ENCODE measurements at places on chromosomes 3 and 15.

GRCh38 chr3:191235331-191236314 is 36.6 kb downstream of the OSTN start:
- no peak for DNase-seq

GRCh38 chr3:129555616-129556357 is 12.8 kb downstream of the H1-8 start:
- no peak for DNase-seq

- peak; percentile 93 for DNase-seq
Observed at GRCh38 chr3:39166932-39167532, 13.6 kb upstream of the CSRNP1 start.

- no peak for DNase-seq
Observed at GRCh38 chr3:23804441-23805209, 1.1 kb upstream of the UBE2E1 start.

- DNase-seq, result no peak
Observed at GRCh38 chr15:73716417-73716816, 32.2 kb downstream of the CD276 start.

- no peak for DNase-seq
Observed at GRCh38 chr3:51343918-51344687, 41.0 kb upstream of the MANF start.

GRCh38 chr15:90872486-90873184 is 4.2 kb downstream of the FURIN start:
- peak; percentile 83 for DNase-seq

- no peak for DNase-seq
Observed at GRCh38 chr3:22621205-22621809, 581.8 kb upstream of the UBE2E2 start.

DNA sequence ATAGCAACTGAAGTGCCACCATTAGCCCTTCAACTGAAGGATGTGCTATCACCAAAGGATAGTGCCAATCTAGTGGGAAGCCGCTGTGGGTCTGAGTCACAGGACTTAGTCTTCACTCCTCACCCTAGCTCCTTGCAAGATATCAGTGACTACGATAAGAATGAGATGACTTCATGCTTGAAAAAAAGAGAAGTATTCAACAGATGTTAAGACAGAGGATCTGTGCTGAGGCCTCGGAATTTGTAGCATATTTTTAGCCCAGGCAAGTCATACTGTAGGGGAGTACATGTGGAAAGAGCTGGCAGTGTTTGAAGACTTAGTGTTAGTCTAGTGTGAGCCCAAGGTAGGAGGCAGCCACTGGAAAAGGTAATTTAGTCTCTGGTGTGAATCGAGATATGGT is 270.7 kb upstream of the LRTM1 start:
- DNase-seq, result no peak

- no peak for DNase-seq
Observed at GRCh38 chr3:72666447-72666755, 181.8 kb downstream of the SHQ1 start.

DNA sequence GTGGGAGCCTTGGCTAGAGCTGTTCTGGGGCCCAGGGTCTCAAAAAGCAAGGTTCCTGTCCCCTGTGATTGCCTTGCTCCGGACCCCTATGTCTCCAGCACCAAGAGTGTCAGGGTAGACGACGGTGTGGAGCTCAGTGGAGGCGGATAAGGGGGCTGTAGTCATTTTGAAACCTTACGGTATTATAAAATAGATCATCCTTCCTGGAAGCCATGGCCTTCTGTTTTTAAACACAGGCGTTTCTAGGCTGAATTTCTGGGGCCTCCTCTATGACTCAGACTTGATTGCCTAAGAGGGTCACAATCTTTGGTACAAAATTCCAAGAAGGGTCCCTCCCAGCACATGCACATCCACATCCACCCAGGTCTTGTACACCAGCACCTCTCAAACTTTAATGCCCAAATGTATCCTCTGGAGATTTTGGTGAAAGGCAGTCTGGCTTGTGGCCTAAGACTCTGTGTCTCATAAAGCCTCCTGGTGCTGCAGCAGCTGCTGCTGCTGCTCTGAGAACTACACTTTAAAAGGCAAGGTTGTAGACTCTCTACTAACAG is 70.5 kb upstream of the XCR1 start:
- DNase-seq, result peak; percentile 90

DNA sequence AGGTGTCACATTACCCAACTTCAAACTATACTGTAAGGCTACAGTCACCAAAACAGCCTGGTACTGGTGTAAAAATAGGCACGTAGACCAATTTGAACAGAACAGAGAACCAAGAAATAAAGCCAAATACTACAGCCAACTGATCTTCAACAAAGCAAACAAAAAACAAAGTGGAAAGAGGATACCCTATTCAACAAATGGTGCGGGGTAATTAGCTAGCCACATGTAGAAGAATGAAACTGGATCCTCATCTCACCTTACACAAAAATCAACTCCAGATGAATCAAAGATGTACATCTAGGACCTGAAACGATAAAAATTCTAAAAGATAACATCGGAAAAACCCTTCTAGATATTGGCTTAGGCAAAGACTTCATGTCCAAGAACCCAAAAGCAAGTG is 13.1 kb downstream of the PEAK1 start:
- no peak for DNase-seq

- no peak for DNase-seq
Observed at GRCh38 chr3:169173231-169173630, 490.3 kb downstream of the MECOM start.

- no peak for DNase-seq
Observed at GRCh38 chr15:94237903-94238302, 6.5 kb downstream of the MCTP2 start.

DNA sequence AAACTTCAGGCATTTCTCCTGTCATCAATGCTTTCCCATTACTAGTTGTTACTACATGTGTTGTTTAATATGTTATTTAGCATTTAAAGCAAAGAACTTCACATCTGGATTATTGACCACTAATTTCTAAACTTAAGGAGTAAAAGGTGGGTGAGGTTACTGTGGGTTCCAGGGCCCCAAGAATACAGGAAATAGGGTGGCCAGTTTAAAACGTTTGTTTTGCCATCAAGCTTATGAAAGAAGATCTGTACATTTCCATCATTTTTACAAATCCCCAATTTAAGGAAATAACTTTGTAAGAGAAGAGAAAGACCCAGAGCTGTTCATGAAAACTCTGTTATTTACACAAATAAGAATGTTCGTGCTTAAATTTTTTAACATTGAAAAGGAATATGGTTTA is 54.5 kb upstream of the ACKR4 start:
- DNase-seq, result no peak

GRCh38 chr15:59194639-59195325 is 11.9 kb upstream of the LDHAL6B start:
- no peak for DNase-seq

DNA sequence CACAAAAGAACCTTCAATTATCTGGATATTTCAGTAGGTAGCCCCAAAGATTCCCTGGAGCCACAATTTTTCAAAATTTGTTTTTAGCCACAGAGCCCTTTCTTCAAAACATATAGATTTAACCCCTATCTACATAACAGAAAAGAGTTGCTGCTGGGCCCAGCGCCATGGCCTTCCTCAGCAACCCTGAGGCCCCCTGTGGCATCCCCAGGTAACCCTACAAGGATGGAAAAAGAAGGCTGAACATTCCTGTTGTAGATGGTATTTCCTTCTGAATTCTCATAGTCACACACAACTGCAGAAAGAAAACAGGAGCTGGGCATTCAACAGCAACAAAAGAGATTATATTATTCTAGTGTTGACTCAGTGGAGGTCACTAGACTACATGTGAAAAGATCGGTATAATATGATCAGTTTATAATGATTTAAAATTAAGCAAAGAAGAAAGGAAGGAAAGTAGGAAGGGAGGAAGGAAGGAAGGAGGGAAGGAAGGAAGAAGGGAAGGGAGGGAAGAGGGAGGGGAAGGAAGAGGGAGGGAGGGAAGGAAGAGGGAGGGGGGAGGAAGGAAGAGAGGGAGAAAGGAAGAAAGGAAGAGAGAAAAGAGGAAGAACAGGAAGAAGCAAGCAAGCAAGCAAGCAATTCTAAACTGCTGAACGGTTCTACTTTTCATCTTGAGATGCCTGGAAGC is 342.5 kb upstream of the NR2F2 start:
- no peak for DNase-seq

DNA sequence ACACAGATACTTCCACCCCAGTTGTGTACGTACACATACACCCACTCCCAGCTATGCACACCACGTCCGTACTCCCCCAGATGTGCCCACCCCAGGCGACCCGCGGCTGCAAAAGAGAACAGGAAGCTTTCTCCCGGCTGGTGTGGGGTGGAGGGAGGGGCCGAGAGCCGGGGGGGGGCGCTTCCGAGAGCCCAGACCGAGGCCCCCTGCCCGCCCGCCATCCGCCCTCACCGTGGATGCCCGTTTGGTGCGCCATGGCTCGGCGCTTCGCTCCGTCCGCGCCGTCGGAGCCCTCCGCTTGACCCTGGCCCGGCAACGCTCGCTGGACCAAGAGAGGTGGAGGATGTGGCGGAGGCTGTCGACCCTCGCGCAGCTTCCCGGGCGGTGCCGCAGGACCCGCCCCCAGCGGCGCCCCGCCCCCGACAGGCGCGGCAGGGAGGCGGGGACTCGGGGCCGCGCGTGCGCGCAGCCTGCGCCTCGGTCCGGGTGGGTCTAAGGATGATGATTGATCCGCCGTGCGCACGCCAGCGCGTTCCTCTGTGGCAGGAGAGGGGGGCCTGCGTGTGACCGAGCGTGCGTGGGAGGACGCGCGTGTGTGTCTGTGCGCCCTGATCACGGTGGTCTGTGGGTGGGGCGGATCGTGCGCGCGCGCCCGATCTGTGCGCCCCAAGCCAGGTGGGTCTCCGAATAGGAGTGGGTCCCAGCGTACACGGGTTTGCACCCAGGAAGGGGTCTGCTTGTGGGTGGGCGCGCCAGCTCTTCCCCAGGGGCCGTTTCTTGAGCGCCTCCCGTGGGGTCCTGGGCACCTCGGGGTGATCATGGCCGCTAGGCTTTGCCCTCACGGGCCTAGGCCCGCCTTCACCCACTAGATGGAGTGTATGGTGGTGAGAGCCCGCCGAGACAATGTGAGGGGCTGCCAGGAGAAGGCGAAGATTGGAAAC is at the start of gene TWF2:
Gene TWF2 (minus strand): TSS at position 398 of the 941 bp plus-strand sequence. CDS start 142 bp downstream, at position 256.
- DNase-seq, result peak; percentile 88

- DNase-seq, result no peak
Observed at GRCh38 chr15:101194546-101195125, 57.2 kb downstream of the CHSY1 start.

DNA sequence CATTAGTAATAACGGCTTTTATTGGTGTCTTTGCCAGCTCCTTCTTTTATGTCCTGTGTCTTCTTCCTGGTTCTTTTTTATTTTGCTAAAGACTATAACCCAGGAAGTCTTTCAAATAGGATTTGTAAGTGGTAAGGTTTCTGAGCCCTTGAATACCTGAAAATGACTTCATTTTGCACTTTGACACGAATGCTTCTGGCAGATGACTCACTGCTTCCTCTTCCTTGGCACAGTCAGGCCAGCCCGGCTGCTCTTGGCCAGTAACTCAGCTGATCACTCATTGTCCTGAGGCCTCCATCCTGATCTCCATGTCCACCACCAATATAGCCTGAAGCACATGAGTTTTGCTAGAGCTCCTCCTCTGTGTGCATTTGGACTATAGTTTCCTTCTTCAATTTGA is 48.7 kb upstream of the NR2E3 start:
- peak; percentile 35 for DNase-seq

DNA sequence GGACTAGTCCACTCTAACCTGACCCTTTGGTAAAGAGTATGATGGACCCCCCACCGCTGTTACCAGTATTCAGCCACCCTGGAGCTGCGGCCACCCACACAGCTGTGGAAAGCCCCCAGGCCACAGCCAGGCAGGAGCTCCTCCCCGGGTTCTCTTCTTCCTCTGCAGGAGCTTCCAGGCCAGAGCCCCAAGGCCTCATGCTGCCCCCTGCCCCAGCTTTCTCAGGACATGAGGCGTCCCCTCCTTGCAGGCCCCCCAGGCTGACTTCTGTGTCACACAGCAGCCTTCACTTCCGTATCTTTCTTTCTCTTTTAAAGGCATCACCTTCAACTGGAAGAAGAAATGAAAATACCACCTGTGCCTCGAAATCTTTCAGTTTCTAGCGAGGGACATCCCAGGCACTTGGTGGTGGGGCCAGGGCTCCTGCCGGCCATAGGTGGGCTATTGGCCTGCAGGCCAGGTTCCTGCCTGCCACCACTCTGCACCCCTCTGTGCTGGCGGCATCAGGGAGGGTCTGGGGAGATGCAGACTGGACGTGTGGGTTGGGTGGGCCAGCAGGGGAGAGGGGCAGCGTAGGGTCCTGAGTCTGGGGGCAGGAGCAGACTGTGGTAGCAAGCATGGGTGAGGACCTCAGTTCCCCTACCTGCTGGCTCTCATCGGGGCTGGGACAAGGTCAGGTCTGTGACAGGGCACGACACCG is 19.9 kb downstream of the KLF13 start:
- DNase-seq, result no peak

GRCh38 chr3:49500205-49500731 is 30.2 kb downstream of the DAG1 start:
- DNase-seq, result no peak

DNA sequence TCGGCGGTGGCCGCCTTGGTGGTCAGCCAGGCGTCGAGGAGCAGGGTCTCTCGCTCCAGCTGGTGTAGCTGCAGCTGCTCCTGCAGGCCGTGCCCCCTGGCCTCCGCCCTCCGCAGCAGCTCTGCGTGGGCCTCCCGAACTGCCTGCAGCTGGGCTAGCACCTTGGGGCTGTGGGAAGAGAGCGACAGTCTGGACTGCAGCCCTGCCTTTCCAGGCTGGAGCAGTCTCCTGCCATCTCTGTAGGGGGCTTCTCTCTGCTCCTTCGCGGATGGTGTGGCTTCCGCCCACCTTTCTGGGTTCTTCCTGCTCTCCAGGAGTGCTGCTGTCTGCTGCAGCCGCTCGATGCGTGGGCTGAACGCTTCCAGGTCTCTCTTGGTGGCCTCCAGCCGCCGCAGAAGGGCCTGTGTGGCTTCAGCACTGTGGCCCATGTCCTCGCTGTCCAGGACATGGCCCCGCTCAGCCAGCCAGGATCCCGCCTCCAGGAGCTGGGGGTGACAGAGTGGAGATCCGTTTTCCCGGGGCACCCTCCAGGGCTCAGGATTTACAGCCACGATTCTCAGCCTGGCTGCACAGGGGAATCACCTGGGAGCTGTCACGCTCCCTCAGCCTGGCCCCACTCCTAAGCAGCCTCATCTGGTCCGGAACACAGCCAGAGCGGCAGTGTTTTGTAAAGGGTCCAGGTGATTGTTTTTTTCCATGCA is 16.8 kb downstream of the PLA2G4B start:
- no peak for DNase-seq

DNA sequence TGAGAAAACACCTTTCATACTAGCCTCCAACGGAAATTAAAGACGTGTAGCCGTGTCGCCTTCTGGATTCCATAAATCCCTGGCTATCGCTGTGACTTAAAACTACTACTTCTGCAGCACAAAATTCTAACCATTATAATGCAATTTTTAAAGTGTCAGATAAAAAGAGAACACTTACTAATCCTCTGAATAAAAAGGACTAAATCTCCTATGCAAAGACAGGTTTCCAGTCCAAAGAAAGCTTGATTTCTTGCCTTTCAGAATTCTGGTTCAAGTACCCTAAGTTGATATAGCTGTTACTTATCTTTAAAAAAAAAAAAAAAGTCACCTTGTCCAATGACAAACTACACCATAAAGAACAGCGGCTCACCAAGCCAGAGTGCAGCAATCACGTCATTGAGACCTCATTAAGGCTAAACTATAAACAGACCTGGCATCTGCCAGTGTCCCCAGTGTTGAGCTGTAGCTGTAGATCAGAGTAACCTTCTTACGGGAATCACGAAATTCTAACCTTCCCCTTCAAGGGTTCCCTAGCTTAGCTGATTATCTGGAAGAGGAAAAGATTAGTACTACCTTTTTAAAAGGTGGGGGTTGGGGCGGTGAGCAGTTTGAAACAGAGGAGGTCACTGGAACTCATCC is 2.2 kb downstream of the ABCC5 start:
- DNase-seq, result no peak

All from suppressor macrophage treated with lipopolysaccharide for 4 hours (primary cell).